K562 (cell line): ENCODE measurements at places on chromosomes 12 and 14. TPM values are rescaled to one million over a fixed set of nuclear protein-coding genes. Genes with fewer than 3 reads are reported as not detected.
A peak's percentile ranks its signal among the peaks of the same experiment; 100 is the strongest.

The FGD4 gene
- 0.22 and 0.83 TPM in 2 replicates for total RNA-seq

The IGF1 gene
- 5.5 and 5.9 TPM in 2 replicates for total RNA-seq

The SERPINA10 gene
- total RNA-seq, result not detected in 2 replicates

The FAM181A gene
- total RNA-seq, result not detected in 2 replicates

- no peak overlapping the region for H3K27ac ChIP-seq
- peaks cover 17% of the 10 kb centered on the region; the same call in 1 of the 2 replicates for H3K4me1 ChIP-seq
- H3K36me3 ChIP-seq, result peaks cover 38% of the 10 kb centered on the region
These were observed 2.6 kb downstream of the MLEC start for GRCh38 chr12:120689397-120690082.

GRCh38 chr14:102096569-102097188 lies 9.8 kb upstream of the HSP90AA1 start:
- H3K4me3 ChIP-seq, result no peak overlapping the region
- peak overlapping the region; percentile 22; the same call in 1 of the 3 replicates for H3K27ac ChIP-seq
- H3K27me3 ChIP-seq, result no peaks in the 10 kb centered on the region
- peaks cover 31% of the 10 kb centered on the region for H3K4me1 ChIP-seq
- DNase-seq, result peak; percentile 86

GRCh38 chr12:27635349-27635972 lies 60.8 kb upstream of the REP15 start:
- no peaks in the 10 kb centered on the region for H3K4me1 ChIP-seq
- peak; percentile 18 for DNase-seq
- no peak overlapping the region for H3K27ac ChIP-seq
- no peaks in the 10 kb centered on the region for H3K36me3 ChIP-seq
- no peak overlapping the region for H3K4me3 ChIP-seq
- no peaks in the 10 kb centered on the region for H3K27me3 ChIP-seq

DNA sequence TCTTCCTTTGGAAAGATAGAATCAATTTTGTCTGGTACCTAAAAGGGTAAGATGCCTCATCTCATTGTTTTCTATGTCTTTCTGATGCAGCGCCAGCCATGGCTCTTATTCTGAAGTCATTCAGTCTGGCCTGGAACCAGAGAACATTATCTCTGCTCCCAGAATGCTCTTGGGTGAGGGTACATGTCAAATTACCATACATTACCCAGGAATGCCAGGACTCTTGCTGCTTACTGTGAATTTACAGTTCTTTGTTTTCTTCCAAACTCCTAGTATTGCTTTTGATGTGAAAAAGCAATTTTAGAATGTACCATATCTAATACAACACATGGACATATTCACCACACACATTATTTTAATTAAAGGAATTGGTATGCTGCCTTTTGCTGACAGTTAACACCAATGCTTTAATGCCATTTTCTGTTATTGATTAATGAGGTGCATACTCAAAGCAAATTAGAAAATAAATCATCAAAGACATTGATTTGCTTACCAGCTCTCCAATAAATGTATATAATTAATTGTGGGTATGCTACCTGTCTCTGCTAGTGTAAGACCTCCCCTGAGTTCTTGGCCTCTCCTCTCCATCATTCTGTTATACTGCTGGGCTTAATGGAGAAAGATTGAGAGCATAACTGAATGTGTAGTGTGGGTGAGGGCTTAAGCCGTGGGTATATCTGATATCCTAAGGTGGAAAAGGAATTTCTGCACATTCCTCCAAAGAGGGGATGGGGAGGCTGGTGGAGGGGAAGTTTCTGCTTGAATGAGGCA lies 337.7 kb downstream of the C12orf75 start:
- no peak overlapping the region for H3K27ac ChIP-seq
- no peak for DNase-seq
- no peak overlapping the region for H3K4me3 ChIP-seq
- H3K4me1 ChIP-seq, result peaks cover 3% of the 10 kb centered on the region; the same call in 1 of the 2 replicates
- no peaks in the 10 kb centered on the region for H3K27me3 ChIP-seq

- H3K27me3 ChIP-seq, result no peaks in the 10 kb centered on the region
- peaks cover 10% of the 10 kb centered on the region; the same call in 2 of the 3 replicates for H3K4me1 ChIP-seq
- no peak overlapping the region for H3K27ac ChIP-seq
- no peak for DNase-seq
- H3K4me3 ChIP-seq, result no peak overlapping the region
- no peaks in the 10 kb centered on the region for H3K36me3 ChIP-seq
These were observed 217.9 kb downstream of the PAX9 start for GRCh38 chr14:36879558-36879957.

- H3K27ac ChIP-seq, result no peak overlapping the region
- H3K36me3 ChIP-seq, result no peaks in the 10 kb centered on the region
These were observed 862.5 kb upstream of the USP15 start for GRCh38 chr12:61397668-61398067.

GRCh38 chr14:35991356-35991755 lies 165.2 kb downstream of the BRMS1L start:
- no peaks in the 10 kb centered on the region for H3K36me3 ChIP-seq
- no peak for DNase-seq
- no peak overlapping the region for H3K4me3 ChIP-seq
- no peaks in the 10 kb centered on the region for H3K27me3 ChIP-seq
- H3K27ac ChIP-seq, result no peak overlapping the region
- no peaks in the 10 kb centered on the region for H3K4me1 ChIP-seq

DNA sequence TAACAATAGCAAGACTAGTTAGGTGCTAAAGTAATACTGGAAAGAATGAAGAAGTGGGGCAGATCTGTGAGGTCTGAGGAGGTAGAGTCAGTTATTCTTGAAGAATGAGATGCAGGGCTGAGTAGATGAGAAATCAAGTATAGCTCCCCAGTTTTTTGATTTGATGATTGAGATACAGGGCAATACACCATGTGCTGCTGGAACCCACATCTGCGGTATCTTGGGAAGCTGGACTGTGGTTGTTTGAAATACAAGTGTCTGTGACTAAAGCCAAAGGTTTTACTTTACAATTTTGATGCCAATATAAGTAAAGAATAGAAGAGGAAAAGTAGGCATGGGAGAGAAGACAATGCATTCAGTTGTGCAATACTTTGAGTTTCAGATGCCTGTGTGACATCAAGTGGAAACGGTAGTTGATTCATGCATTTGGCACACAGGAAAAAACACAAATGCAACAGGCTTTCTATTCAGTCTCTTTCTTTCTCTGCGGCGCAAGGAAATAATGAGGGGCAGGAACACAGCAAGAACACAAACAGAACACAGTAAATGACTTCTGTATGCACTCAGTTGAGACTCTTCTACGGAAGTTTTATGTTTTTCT lies 190.2 kb upstream of the SLC38A2 start:
- DNase-seq, result no peak
- H3K4me3 ChIP-seq, result no peak overlapping the region
- no peaks in the 10 kb centered on the region for H3K27me3 ChIP-seq
- H3K4me1 ChIP-seq, result no peaks in the 10 kb centered on the region
- no peak overlapping the region for H3K27ac ChIP-seq
- no peaks in the 10 kb centered on the region for H3K36me3 ChIP-seq
